ENCODE measurements at places on chromosomes 3 and 15.

GRCh38 chr15:80028937-80029336 lies 30.5 kb upstream of the ZFAND6 start:
- DNase-seq, result no peak

- DNase-seq, result no peak
Observed at GRCh38 chr15:47496343-47497185, 220.7 kb upstream of the SEMA6D start.

DNA sequence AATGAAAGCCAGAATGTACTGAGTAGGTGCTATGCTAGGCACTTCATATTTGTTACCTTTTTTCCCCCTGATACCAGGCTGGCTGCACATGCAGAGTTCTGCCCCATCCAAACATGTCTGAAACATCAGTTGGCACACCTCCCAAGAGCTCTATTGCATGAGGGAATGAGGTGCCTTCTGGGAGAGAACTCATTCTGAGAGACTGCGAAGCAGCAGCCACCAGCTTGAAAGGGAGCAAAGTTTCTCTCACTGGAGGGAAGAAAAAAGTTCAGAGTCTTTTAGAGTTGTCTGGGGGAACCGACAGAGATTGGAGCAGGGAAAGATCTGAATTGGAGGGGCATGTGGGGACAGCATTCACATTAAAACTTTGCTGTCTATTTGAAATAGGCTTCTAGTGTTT lies 84.1 kb downstream of the AGBL1 start:
- DNase-seq, result no peak

DNA sequence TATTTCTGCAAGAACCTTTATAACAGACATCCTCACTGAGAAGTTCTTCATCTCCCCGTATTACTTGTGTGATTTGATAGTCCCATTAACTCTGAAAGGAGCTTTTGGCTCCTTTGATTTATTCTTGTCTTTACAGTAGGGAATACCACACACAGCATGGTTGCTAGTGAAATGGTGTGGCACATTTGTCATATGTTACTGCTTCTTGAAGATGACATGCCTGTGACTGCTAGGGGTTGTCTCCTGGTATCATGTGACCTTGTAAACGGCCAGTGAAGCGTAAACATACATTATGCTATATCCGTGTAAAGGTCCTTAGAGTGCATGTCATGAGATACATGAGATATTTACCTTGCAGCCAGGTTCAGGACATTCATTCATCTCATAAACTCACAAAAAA lies 197.9 kb downstream of the RYR3 start:
- DNase-seq, result no peak

- DNase-seq, result no peak
Observed at GRCh38 chr15:57649138-57649537, 57.4 kb upstream of the POLR2M start.

GRCh38 chr3:11074011-11074410 lies 80.3 kb upstream of the HRH1 start:
- no peak for DNase-seq

- DNase-seq, result no peak
Observed at GRCh38 chr3:62225051-62225450, 148.3 kb downstream of the FEZF2 start.

DNA sequence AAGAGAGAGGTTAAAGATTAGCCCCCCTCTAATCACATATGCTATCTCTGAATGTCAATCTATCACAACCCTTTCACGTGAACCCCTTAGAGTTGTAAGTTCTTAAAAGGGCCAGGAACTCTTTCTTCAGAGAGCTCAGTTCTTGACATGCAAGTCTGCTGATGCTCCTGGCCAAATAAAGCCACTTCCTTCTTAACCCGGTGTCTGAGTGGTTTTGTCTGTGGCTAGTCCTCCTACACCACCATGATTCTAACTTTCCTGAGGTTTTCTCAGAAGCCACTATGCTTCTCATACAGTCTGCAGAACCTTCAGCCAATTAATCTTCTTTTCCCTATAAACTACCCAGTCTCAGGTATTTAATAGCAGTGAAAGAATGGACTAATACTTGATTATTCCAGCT lies 231.1 kb upstream of the CNTN6 start:
- no peak for DNase-seq

GRCh38 chr15:29880886-29881285 lies 58.6 kb upstream of the TJP1 start:
- no peak for DNase-seq

DNA sequence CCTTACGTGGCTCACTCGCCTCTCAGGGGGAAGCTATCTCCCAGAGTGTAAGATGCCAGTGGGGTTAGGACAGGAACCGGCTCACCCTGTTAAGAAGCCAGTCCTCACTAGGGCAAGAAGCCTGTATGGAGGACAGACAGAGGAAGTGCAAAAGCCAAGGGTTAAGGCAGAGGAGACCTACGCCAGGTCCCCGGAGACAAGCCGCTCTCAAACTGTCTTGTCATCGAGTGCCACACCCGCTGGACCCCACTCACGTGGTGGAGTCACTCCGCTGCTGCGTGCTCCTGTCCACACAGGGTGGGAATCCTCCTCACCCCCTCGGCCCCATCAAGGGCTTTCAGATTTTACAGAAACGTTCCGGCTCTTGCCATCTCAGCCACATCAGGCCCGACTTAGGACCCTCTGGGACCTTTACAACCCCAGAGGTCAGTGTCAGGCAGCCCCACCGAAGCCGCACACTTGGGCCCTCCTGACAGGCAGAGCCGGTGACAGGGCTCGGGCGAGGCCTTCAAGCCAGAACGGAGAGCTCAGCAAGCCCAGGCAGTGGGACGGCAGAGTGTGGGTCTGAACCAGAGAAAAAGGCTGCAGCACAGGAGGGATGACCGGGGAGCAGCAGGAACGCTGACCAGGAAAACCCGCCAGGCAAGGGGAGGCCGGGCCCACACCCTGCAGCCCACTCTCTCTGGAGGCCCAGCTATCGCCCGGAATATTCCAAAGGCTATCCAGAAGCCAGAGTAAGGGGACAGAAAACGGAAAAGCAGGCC lies 61.7 kb downstream of the XXYLT1 start:
- DNase-seq, result peak; percentile 68

GRCh38 chr3:33083958-33084357 lies 13.0 kb downstream of the GLB1 start:
- no peak for DNase-seq

DNA sequence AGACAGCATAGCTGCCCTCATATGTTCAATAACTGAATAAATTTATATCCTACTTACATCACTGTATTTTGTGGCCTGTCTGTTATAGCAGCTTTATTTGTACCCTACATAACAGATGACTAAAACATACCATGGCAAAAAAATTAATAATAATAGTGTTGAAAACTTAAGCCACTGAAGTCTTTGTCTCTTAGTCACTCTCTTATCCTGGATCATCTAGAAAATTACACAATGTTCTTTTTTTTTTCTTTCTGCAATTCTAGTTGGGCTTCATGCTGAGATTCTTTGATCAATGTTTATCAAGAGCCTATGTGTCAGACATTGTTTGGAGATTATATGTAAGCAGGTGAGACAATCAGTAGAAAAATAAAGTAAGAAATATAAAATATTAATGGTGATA lies 519.3 kb upstream of the ARPP21 start:
- DNase-seq, result no peak

- peak; percentile 66 for DNase-seq
Observed at GRCh38 chr15:68608206-68608843, 29.5 kb downstream of the CORO2B start.

DNA sequence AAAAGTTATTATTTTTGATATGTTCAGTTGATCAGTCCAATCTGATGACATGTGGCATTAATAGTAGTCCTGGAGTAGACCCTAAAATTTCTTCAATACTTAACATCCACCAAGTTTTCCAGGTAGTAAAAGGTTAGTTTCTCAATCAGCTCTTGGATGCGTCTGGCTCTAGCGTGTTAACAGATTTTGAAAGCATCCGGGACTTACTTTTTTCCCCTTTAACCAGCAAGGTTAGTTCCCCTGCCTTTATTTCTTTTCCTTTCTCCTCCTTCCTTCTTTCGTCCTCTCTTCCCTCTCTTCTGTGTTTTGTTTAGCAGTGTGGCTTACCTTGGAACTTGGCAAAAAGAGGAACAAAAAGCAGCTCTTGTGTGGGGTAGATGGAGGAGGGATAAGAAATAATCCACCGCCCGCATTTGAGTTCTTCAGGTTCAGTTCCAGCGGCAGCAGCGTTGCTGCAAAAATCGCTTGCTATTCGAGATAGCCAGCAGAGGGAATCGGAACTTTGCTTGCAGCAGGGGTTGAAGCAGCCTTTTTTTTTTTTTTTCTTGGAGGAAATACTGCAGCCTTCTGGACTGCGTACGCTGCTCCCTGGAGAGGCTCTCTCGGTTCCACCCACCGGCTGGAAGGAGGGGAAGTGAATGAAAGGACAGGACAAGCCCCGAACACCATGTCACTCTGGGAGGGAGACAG lies at the start of gene RBMS3:
Gene RBMS3 (plus strand): TSS at position 668 of the 690 bp plus-strand sequence.
- DNase-seq, result peak; percentile 91

GRCh38 chr15:28178290-28178689 lies 79.2 kb upstream of the OCA2 start:
- no peak for DNase-seq

- DNase-seq, result no peak
Observed at GRCh38 chr3:129645286-129645685, 38.8 kb upstream of the PLXND1 start.
